ENCODE measurements at places on chromosomes 3 and 15.

DNA sequence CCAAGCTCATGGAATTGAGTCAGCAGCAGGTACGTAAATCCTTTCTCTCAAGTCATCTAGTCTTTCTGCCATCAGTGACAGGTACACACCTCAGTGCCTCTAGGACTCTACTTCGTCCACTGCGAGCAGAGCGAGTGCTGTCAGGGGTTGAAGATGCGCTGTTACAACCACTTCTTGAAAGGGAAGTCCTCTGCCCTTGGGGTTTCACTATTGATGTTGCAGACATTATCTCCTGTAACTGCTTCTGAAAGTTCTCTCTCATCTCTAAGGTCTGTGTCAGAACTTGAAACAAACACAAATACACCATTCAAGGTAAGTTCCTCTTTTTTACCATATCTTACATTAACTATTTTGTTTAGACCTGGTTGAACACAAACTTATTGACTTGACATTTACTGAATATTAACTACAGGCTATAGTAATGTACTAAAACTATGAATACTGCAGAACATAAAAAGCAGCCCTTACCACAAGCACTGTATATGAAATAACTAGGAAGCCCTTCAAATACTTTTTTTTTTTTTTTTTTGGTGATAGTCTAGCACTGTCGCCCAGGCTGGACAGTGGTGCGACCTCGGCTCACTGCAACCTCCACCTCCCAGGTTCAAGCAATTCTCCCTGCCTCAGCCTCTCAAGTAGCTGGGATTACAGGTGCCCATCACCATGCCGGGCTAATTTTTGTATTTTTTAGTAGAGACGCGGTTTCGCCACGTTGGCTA lies 41.5 kb downstream of the TOPBP1 start:
- no peak for DNase-seq

- no peak for DNase-seq
Measured at GRCh38 chr3:112627419-112627818, 13.5 kb downstream of the CCDC80 start.

DNA sequence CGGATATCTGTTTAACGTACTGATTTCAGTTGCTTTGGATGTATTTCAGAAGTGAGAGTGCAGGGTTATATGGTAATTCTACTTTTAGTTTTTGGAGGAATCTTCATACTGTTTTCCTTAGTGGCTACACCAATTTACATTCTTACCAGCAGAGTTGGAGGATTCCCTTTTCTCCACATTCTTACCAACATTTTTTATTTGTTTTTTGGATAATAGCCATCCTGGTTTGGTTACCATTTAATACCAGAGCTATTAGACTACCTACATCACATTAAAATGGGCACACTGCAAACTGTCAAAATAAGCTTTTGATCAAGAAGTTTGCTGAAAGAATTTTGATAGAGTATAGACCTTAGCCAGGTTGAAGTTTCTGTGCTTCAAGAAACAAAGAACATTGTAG lies 217.2 kb upstream of the CFAP20DC start:
- DNase-seq: no peak

GRCh38 chr15:49314716-49315115 lies 108.3 kb upstream of the FGF7 start:
- DNase-seq: no peak

DNA sequence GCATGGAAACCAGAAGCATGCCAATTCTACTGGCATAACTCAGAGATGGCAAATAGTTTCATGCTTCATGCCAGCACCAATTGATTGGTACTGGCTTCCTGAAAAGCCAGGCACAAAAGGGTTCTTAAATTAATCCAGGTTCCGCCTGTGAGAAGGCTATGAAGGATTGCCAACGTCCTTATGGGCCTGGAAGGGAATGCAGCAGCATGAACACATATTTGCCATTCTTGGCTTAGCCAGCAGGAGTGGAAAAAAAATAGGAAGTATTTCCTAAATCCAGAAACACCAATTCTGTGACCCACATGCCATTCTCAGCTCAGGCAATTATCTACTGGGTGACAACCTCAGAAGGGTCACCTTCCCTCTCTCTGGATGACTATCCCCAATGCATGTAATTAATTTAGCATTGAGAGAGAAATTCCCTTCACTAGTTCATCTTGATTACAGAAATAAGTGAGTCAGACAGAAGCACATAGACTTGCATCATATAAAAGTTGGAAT lies 36.0 kb downstream of the ADAMTS9 start:
- DNase-seq: no peak

- DNase-seq: no peak
Measured at GRCh38 chr3:188309437-188310269, 155.7 kb downstream of the LPP start.

GRCh38 chr3:115062009-115062408 lies 85.1 kb downstream of the ZBTB20 start:
- DNase-seq: no peak

GRCh38 chr3:156705761-156706616 lies 31.6 kb downstream of the TIPARP start:
- no peak for DNase-seq

- no peak for DNase-seq
Measured at GRCh38 chr15:69148465-69148864, 12.0 kb upstream of the GLCE start.

DNA sequence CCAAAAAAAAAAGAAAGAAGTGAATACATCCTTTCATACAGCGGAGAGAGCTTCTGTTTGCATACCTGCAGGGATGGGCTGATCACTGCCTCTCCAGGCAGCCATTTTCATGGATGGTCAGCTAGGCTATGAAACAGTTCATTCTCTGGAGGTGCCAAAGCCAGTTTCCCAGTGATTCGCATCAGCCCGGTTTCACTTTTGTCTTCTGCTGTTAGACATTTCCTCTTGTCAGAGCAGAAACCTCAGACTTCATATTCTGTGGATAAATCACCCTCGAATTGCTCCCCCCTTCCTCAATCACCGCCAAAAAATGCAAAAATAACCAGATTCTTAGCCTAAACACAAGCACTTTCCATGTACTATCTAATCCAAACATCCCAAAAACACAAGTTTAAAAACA lies 225.6 kb downstream of the ADAMTS9 start:
- no peak for DNase-seq

DNA sequence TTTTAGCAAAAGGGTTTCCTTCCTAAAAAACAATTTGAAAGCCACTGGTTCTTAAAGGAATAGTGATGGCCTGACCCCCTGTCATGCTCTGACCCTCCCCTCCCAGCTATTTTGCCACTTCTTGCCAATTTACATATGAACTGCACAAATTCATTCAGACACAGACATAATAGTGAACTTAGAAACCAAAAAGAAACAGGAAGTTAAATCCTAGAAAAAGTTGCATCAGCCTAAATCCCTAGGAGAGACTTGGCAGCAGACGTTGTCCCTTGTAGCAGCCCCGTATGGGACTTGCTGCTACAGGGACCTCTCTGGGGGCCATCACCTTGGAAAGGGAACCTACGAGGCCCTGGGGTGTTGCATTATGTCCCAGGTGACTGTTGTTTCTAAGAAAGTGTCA lies 14.3 kb upstream of the PDE8A start:
- DNase-seq: no peak

DNA sequence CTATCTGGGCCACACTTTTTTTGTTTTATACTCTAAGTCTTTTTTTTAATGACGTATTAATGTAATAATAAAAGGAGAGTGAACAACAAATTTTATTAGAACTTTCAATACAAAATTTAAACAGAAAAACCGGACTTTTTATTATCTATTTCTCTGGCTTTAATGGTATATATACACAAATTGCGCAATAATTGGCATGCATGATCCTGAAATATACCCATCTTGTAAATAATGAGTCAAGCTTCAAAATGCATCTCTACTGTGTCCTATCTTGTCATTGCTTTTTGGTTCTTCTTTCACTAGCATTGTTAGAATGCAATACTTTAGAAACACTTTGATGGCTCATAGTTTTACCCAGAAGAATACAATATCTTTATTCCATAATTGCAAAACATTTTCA lies 963.6 kb downstream of the CADM2 start:
- no peak for DNase-seq

GRCh38 chr3:160253298-160253697 lies 28.1 kb downstream of the C3orf80 start:
- no peak for DNase-seq

GRCh38 chr3:43473244-43473643 lies 148.6 kb downstream of the ANO10 start:
- DNase-seq: no peak

GRCh38 chr3:48042071-48042760 lies 26.0 kb upstream of the MAP4 start:
- DNase-seq: no peak

GRCh38 chr15:72112116-72112515 lies 5.8 kb downstream of the MYO9A start:
- no peak for DNase-seq

GRCh38 chr3:170425491-170426239 lies 7.0 kb downstream of the CLDN11 start:
- DNase-seq: no peak

DNA sequence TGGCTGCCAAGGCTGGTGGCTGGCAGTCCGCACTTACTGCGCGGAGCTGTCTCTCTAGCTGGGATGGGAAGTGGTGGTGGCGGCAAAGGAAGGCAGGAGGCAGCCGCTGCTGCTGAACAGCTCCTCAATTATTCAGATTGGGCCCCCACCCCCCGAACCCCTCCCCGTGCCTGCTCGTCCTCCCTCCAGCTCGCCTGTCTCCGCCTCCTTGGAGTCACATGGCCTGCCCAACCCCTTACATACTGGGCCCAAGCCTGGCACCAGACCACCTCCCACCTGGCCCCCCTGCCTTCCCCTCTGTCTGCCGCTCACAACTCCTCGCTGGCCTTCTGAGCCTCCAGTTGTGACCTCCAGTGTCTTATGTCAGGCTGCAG lies at the start of gene SLC7A14:
TSS of gene SLC7A14 (minus strand) at position 139 of the 374 bp plus-strand sequence. CDS start 59,139 bp downstream, outside the sequence.
- no peak for DNase-seq

GRCh38 chr15:71444866-71445590 lies 329.8 kb downstream of the THSD4 start:
- no peak for DNase-seq

- DNase-seq: no peak
Measured at GRCh38 chr15:78284758-78285157, 14.7 kb downstream of the SKIC8 start.

DNA sequence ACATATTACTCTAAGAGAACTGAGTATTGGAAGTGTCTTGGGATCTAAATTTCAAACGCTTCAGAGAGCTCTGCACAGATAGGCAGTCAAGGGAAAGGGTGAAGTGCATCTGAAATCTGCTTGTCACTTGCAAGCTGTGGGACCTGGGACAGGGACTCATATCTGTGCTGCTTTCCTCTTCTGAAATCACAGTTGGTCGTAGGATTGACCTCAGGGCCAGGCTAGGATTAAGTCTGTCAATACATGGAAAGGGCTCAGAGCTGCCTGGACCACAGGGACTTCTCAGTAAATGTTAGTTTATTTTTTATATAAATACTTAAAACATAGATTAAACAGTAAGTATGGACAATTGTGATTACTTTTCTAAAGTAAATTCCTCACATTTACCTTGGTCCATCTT lies 74.7 kb upstream of the CMTM7 start:
- no peak for DNase-seq

DNA sequence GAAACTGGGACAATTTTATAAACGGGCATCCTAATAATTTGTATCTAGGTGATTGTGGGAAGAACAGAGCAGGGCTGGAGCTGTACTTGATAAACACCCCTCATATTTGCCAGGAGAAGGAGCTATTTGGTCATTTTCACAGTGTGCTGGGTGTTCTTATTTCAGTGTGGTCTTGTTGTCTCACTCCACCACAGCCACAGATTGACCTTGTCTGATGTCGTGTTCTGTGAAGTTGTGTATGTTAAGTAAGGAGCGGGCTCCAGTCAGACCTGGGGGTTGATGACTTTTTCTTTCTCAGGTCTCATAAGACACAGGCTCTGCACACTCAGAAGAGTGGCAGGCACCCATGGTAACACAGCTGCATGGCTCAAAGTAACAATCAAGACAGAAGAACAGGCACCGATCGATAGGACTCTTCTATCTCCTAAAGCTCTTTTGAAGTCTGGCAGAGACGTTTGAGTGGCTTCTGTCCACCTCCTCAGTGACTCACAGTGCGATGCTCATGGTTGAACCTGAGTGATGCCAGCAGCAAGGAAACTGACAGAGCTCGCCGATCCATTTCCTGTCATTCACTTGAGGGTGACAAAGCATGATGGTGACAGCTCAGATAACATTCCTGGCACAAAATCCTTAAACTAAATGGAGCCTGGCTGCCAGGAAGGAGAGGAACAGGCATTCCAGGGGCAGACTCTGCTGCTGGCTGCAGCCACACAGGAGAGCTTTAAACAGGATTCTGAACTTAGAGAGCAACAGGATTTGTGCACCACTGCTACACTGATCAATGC lies 20.8 kb downstream of the DPH3 start:
- DNase-seq: no peak

DNA sequence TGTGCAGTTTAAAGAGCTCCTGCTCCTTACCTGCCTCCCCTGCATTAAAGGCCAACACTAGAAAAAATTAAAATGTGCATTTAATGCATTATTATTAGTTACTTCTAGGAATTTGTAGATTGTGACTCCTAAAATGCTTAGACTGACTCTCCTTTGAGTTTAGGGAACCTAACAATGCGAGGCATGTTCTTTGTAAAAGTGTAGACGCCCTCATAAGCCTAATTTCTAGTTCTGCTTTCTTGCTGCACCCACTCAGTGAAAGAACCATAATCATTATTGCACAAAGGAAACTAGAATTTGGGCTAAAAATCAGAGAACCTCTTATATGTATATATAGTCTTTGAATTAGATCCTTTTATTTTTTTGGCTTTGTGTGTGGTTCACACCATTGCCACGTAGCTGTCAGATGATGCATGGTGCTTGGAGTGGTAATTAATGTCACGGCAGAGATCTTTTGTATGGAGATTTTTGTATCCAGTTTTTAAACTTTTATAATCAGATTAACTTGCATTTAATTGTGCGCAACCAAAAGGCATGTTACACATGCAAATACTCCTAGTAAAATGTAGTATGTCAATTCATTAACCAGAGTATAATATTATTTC lies 710 bp downstream of the ABHD10 start:
- no peak for DNase-seq

DNA sequence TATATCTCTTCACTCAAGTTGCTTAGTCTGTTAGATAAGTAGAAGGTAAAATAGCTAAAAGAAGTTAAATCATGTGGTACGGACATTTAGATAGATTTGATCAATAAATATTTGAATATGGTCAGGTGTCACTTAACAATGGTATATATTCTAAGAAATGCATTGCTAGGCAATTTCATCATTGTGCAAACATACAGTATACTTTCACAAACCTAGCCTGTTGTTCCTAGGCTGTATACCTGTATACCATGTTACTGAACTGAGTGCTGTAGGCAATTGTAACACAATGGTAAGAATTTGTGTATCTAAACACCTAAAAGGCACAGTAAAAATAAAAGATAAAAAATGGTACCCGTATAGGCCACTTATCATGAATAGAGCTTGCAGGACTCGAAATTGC lies 112.8 kb upstream of the CGNL1 start:
- DNase-seq: no peak

DNA sequence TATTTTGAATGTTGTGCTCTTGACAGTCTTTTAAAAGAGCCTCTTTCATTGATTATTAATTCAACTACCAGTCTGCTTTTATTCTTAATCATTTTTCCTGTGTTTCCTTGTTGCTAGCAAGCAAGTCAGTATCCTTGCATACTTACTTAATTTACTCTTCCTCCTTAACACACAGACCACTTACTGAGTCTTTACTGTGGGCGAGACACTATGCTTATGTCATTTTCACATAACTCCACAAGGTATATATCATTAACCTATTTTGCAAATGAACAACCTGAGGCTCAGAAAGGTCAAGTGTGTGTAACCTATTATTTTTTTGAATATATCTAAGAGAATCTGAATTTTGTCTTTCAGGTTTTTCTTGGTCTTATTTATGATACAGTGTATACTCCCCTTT lies 130.9 kb downstream of the WDR76 start:
- no peak for DNase-seq

- DNase-seq: no peak
Measured at GRCh38 chr15:39672666-39673065, 91.8 kb downstream of the THBS1 start.

Measured in stimulated activated CD4-positive, alpha-beta T cell treated with anti-CD3 and anti-CD28 coated beads, TNF-alpha, amount 100 ng/mL, for 24 hours (primary cell).